Skeletal muscle cell (primary cell): ENCODE measurements at places on chromosomes 2 and 18.

DNA sequence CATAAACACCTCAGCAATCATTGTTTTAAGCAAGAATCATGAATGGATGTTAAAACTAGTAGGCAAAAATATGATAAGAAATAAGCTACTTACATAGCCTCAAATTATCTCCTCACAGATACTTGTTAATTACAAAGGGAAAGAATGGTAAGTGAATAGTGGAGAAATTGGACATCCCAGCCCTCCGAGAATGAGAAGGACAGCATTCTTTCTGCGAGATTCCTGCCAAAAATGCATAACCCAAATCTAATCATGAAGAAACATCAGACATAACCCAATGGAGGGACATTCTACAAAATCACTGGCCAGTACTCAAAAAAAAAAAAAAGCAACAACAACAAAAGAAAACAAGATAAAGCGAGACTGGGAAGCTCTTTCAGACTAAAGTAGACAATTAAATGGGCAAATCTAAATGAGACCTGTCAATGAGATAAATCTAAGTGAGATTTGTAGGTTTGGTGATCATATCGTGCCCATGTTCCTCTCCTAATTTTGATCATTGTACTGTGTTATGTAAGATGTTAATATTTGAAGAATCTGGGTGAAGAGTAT, 57.9 kb upstream of the GLI2 start:
- no peak for DNase-seq

- no peak for DNase-seq
Observed at GRCh38 chr2:99899882-99900281, 242.5 kb downstream of the AFF3 start.

DNA sequence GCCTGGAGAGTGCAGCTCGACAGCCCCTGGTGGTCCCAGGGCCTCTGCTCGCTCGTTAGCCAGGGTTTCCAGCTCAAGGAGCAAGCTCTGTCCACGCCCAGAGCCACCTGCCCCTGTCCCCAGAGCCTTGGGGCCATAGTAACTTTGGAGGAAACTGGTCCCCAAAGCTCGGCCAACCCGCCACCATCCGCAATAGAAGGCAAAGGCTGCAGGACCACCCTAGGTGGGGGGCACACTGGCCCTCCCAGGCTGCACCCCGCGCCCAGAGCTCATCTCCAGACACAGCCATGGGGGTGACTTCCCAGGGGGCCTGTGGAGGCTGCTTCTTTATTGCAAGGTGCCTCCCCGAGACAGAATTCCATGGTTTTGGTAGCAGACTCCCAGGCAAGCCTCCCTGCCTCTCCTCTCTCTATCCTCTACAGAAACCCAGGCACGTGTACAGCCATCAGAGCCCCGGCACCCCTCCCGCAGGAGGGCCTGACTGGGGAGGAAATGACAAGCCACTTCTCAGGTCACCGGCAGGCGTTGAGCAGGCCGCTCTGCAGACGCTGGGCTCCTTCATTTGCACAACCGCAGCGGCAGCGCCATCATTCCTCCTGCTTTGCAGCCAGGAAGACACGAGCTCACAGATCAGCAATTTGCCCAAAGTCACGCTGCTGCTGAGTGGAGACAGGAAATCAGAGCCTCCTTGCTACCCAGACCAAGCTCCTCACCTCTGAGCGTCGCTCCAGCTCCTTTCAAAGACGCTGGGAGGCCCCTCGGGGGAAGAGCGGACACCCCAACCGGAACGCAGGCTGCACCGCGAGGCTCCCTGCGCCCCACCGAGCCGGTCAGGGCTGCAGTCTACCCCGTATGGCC, 80.2 kb downstream of the NDUFA10 start:
- DNase-seq = no peak

GRCh38 chr2:67232936-67233335, 164.2 kb upstream of the ETAA1 start:
- DNase-seq = no peak

DNA sequence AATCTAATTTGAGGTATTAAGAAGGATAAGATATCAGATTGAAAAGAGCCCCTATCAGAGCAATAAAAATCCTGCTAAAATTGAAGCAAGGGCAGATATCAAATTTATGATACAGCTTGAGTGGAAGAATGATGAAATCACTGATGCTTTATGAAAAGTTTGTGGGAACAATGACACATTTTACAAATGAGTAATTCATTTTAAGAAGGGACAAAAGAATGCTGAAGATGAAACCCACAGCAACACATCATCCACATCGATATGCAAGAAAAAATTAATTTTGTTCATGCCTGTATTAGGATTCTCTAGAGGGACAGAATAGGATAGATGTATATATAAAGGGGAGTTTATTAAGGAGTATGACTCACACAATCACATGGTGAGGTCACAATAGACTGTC, 355.6 kb upstream of the GYPC start:
- no peak for DNase-seq

DNA sequence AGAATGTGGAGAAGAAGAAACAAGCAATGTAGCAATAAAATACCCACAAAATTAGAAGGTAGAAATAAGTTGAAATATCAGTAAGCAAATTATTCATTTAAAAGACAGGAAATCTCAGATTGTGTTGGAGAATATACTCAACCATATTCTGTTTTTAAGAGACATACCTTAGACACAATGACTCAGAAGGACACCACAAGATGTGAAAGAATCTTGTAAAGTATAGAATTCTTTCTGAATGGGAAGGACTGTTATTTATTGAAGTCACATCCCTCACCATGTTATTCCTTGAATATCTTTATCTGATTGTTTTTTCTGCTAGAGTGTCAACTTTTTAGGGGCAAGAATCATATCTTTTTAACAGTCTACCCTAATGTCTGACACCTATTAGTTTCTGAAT, 50.4 kb downstream of the CTAGE1 start:
- no peak for DNase-seq

- no peak for DNase-seq
Observed at GRCh38 chr2:234423884-234424283, 73.0 kb downstream of the ARL4C start.

DNA sequence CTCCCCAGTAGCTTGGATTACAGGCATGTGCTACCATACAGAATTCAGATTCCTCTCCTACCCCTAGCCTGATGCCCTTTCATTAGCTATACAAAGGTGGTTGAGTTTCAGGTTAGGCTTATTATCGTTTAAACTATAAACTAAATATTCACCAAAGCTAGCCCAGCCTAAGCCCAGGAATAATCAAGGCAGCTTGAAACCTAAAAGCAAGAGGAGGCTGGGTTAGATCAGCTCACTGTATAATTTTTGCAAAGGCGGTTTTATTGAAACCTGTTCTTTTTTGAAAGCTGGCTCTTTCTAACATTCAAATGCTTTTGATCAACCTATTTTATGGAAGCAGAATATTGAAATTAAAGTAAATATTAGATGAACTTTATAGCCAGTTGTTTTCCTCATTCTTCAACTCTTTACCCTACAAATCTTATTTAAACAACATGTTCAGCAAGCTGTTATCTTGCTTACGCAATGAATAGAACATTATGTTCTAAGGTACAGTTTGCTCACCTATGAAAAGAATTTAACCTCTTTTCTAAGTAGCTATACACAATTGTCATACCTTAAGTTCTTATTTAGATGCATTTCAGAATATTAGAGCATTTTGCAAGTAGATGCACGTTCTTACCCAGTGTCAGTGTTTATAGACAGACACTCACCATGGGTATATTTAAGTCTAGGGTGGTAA, 241.6 kb downstream of the NEDD4L start:
- no peak for DNase-seq

DNA sequence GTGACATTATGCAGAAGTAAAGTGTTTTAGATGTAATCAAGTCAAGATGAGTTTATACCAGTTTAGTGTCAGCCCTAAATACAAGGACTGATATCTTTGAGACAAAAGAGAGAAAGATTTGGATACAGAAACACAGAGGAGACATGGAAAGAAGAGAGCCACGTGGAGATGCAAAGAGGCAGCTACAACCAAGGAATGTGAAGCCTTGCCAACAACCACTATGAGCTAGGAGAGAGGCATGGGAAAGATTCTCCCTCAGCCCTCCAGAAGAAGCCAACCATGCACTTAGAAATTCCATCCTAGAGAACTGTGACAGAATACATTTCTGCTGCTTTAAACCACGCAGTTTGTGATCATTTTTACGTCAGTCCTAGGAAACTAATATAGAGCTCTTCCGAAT, 217.2 kb downstream of the DOK6 start:
- no peak for DNase-seq

GRCh38 chr2:240293557-240294461, 141.7 kb upstream of the GPC1 start:
- DNase-seq = peak; percentile 19

GRCh38 chr18:30280861-30281470, 761.6 kb downstream of the DSC3 start:
- DNase-seq = peak; percentile 24

DNA sequence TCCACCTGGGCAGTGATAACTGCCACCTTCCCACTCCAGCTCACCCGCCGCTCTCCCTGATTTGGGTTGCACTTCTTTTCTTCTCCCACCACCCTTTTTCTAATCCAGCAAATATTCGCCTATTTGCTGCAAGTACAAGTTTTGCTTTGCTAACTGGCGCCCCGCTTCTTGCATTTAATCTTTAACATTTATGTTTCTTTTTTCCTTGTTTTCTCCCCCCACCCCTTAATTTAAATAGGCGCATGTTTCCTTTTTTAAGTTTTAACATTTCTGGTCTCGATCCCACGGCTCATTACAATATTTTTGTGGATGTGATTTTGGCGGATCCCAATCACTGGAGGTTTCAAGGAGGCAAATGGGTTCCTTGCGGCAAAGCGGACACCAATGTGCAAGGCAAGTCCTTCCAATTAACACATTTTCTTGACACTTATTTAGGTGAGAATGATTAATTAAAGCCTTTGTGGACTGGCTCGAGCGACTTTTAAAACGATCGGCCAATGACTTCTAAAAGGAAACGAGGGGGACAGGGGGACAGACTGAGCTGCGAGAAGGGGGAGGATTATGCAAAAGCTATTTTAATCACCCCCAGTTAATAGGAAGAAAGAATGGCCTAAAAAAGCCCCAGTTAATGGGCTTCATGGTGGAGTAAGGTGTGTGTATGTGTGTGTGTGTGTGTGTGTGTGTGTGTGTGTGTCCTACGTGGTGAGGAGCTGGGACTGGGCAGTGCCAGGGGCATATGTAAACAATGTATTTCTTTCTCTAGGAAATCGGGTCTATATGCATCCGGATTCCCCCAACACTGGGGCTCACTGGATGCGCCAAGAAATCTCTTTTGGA, 1.6 kb downstream of the TBR1 start:
- DNase-seq = no peak

DNA sequence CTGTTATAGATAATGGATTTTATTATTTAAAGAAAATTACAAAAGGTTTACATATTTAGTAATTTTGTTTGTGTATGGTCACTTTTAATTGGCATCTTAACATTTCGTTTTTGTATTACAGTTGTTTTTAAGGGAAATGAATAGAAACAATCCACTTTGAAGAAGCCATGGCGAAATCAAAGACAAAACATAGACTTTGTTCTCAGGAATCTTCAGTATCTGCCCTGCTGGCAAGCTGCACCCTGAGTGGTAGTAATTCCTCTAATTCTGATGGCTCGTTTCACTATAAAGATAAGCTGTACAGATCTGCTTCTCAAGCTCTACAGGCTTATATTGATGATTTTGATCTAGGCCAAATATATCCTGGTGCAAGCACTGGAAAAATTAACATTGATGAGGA, 2.7 kb downstream of the C18orf54 start:
- DNase-seq = no peak
